Neural crest cell (in vitro differentiated cells): ENCODE measurements at places on chromosomes 3 and 15. TPM values are rescaled to one million over a fixed set of nuclear protein-coding genes. Genes with fewer than 3 reads are reported as not detected.

ZMYND10 gene
- 2.3 and 2.5 TPM in 2 replicates for total RNA-seq

GOLGA6B gene
- not detected in 2 replicates for total RNA-seq

ATP13A4 gene
- total RNA-seq, result 0.30 and 0.57 TPM in 2 replicates

RNF123 gene
- total RNA-seq, result 42.4 and 44.9 TPM in 2 replicates

ENTPD3 gene
- not detected in 2 replicates for total RNA-seq

GFM1 gene
- total RNA-seq, result 33.9 and 34.5 TPM in 2 replicates

PLCB2 gene
- total RNA-seq, result 8.7 and 8.8 TPM in 2 replicates

AMT gene
- 10.2 and 14.0 TPM in 2 replicates for total RNA-seq

FGD5 gene
- 0.27 and 0.61 TPM in 2 replicates for total RNA-seq

EFHB gene
- 1.2 and 3.0 TPM in 2 replicates for total RNA-seq

GABRA5 gene
- total RNA-seq, result 0.54 and 0.61 TPM in 2 replicates

PTH1R gene
- total RNA-seq, result 0.14 and 0.34 TPM in 2 replicates

KCNAB1 gene
- 0.18 and 0.79 TPM in 2 replicates for total RNA-seq

CD80 gene
- total RNA-seq, result not detected in 2 replicates

CLDN1 gene
- total RNA-seq, result 0.14 and 0.39 TPM in 2 replicates

SLC9A9 gene
- 0.56 and 1.6 TPM in 2 replicates for total RNA-seq

VEPH1 gene
- total RNA-seq, result 8.0 and 8.8 TPM in 2 replicates

CD96 gene
- total RNA-seq, result not detected in 2 replicates

CCDC191 gene
- 4.5 and 5.4 TPM in 2 replicates for total RNA-seq

GOLGA8H gene
- 2.1 and 2.4 TPM in 2 replicates for total RNA-seq

KNL1 gene
- total RNA-seq, result 33.4 and 35.3 TPM in 2 replicates

TM4SF18 gene
- total RNA-seq, result not detected in 2 replicates

ZDHHC23 gene
- total RNA-seq, result 0.28 and 0.34 TPM in 2 replicates

CCDC13 gene
- total RNA-seq, result 1.5 and 2.0 TPM in 2 replicates

SST gene
- 4.5 and 4.6 TPM in 2 replicates for total RNA-seq

ADAMTS9 gene
- total RNA-seq, result 13.8 and 15.1 TPM in 2 replicates

ARNT2 gene
- 57.1 and 58.3 TPM in 2 replicates for total RNA-seq

HEG1 gene
- total RNA-seq, result 32.0 and 33.8 TPM in 2 replicates

ISLR2 gene
- 9.6 and 10.9 TPM in 2 replicates for total RNA-seq

XPC gene
- total RNA-seq, result 37.3 and 41.6 TPM in 2 replicates

TMC3 gene
- total RNA-seq, result not detected in 2 replicates

PAK6 gene
- 0.28 and 0.93 TPM in 2 replicates for total RNA-seq

SH2D7 gene
- not detected in 2 replicates for total RNA-seq

HDC gene
- total RNA-seq, result 2.6 and 3.5 TPM in 2 replicates

LMCD1 gene
- total RNA-seq, result 28.4 and 29.0 TPM in 2 replicates

ZNF774 gene
- 5.9 and 6.2 TPM in 2 replicates for total RNA-seq

ACOX2 gene
- 0.98 and 1.0 TPM in 2 replicates for total RNA-seq

LRRC3B gene
- 0.16 and 0.54 TPM in 2 replicates for total RNA-seq

AAGAB gene
- total RNA-seq, result 54.9 and 56.2 TPM in 2 replicates

PYDC2 gene
- total RNA-seq, result not detected in 2 replicates

KNG1 gene
- total RNA-seq, result not detected in 2 replicates

XYLB gene
- 10.1 and 12.0 TPM in 2 replicates for total RNA-seq

IL20RB gene
- total RNA-seq, result 1.7 and 2.0 TPM in 2 replicates

CAMP gene
- total RNA-seq, result not detected in 2 replicates

SH3BP5 gene
- 4.8 and 5.2 TPM in 2 replicates for total RNA-seq

AMIGO3 gene
- 0.89 and 0.96 TPM in 2 replicates for total RNA-seq

GASK1A gene
- total RNA-seq, result 2.1 and 2.9 TPM in 2 replicates

LDHAL6B gene
- total RNA-seq, result not detected in 2 replicates
